ENCODE measurements at places on chromosomes 7 and 10. TPM values are rescaled to one million over a fixed set of nuclear protein-coding genes. Genes with fewer than 3 reads are reported as not detected.

GRCh38 chr10:78041170-78042057, 7.8 kb downstream of the RPS24 start:
- no peak for DNase-seq

DNA sequence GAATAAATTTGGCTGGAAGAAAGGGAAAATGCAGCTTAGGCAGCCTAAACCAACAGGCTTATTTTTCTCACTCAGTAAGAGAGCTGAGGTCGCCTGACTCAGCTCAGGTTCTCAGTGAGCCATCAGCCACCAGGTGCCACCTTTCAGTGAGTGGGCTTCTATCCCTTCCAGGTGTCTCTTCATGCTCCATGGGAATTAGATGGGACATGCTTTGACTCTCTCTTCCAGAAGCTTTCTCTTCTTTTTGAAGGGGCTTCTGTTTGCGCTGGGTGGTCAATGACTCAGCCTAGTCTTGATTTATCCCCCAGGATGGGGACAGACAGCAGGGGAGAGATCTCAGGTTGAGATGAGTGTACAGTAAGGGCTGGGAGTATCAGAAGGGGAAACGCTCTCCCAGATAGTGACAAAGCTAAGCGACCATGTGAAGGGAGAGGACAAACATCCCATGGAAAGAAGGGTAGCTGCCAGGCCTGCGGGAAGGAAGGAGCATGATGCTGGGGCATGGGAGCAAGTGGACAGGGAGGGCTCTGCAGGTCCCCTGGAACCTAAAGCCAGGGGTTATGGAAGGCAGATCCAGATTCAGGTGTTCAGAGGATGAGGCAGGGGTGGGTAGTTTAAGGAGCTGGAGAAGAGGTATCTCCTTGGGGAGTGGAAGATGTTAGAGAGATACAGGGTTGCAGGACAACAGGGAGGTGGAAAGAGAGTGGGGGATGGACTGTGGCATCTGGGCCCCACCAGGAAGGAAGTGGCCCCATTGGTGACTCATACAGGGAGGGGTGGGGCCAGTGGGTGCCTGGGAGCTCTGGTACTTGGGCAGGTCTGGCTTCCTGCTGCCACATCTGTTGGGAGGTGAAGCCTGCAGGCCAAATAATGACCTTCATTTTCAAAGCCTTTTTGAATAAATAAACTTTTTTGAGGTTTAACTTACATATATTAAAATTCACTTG, 32.5 kb downstream of the OGDH start:
- no peak for DNase-seq

DNA sequence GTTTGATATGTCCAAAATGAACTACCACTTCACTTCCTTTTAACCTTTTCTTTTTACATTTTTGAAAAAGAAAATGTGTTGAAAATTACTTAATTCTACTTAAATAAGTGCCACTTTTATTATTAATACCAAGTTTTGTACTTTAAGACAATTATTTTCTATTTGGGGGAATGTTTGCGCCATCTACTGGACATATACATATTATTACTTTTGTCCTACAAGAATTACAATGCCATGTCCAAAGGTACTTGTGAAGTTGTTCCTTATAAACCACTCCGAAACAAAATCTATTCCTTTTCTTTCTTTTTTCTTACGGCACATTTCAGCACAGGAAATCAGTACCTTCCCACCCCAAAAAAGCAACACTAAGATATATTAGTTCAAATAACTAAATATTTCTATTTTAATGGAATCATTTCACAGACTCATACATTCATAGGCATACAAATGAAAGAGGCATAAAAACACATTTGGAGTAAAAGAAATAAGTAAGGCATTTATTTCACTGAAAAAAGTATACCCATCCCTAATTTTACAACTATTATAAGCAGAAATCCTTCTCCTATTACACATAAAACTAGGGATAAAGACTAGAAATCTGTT, 169.9 kb downstream of the RNF133 start:
- DNase-seq: peak; percentile 26

DNA sequence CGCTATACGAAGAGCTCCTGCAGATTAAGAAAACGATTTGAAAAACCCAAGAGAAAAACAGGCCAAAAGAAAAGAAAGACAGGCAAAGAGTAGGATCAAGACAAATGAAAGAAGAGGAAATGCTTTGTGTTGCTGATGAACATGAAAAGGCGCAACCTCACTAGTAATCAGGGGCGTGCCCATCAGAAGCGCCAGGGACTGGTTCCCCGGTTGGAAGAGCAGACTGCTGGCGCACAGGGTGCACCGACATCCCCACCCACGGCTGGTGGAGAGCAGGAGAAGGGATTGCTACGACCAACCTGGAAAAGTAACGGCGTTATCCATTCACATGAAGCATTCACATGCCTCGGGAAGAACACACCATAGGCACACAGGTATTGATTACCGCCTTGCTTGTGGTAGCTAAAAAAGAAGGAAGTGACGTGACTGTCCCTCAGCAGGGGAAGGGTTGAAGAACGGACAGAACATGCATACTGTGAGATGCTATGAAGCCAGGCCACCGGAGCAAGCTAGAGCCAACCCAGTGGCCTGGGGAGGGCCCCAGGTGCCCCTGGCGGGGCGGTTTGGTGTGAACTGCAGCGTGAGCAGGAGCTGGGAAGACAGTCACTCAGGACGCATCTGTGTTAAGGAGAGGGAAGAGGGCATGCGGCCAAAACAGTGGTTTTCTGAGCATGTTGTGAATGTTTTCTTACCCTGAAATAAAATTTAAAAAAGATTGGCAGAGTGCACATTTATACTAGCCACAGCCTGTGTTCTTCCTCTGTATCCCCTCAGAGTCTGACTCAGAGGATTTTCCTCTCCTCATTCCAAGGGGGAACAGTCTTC, 18.3 kb downstream of the AGAP3 start:
- no peak for DNase-seq

GRCh38 chr7:39645482-39646407, 22.4 kb downstream of the RALA start:
- DNase-seq: no peak

Gene DNAJC30
- 11.6 TPM for polyA plus RNA-seq

Gene TLX1
- polyA plus RNA-seq: 0.10 TPM

Gene PRXL2A
- 128 TPM for polyA plus RNA-seq

Gene STRIP2
- 3.0 TPM for polyA plus RNA-seq

Gene ANKRD61
- 1.5 TPM for polyA plus RNA-seq

Gene CALML3
- not detected for polyA plus RNA-seq
